DMS79 (cell line): ENCODE measurements at places on chromosomes 5 and 9.

DNA sequence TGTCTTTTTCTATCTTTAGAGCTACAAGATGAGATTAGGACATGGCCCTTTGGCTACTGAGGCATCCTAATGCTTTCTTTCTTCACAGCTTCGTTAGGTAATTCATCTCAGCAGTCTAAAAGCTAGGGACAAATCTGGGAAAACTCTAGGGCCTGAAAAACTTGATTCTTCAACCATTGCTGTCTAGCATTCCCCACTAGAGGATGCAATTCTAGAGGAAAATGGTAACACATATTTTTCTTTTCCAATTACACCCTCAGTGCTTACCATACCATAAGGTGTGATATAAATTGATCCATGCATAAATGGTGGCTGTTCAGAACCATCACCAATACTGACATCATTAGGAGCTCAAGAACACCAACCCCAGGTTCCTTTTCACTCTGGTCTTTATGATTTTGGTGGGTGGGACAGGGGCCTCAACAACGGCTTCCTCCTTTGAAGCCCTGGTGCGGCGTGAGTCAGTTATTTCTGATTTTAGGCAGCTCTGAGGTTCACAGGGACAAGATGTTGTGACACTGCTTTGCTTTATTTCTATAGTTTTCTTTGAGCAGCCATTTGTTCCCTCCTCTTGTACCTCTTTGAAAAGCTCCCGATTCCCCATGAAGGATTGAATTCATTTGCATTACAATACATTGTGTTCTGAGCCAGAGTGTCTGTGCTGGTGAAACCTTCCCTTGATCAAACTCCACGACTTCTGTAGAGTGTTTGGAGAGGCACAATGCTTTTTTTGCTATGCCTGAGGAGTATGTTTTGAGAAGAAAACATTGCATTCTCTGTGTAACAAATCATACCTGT lies 526.0 kb upstream of the TRPC7 start:
- no peak for DNase-seq

- no peak for DNase-seq
Observed at GRCh38 chr5:6720561-6720921, 7.3 kb downstream of the TENT4A start.

DNA sequence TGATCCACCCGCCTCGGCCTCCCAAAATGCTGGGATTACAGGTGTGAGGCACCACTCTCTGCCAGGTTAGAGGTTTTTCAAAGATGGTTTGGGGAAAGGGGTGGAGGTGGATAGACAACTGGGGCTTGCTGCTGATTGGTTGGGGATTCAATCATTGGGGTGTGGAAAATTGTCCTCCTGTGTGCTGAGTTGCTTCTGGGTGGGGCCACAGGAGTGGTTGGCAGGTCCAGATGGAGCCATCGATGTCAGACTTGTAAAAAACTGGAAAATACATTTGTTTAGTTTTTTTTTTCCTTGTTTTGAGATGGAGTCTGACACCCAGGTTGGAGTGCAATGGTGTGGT lies 61.9 kb upstream of the CLINT1 start:
- DNase-seq: no peak

DNA sequence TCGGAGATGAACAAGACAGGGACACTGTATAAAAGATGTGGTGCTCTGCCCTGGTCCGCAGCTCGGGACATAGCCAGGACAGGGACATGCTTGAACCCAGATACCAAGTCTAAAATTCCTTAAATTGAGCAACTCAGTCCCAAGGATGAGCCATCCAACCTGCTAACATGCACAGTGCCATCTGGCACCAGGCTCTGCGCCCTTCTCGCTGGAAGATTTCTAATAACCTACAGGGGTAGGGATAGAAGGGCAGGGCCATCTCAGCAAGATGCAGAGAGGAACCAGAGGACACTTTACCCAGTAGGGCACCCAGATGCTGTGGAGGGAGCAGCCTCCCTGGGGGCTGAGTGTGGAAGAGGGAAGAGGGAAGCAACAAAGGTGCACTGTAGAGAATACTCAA lies 60.1 kb downstream of the SEMA4D start:
- DNase-seq: no peak

DNA sequence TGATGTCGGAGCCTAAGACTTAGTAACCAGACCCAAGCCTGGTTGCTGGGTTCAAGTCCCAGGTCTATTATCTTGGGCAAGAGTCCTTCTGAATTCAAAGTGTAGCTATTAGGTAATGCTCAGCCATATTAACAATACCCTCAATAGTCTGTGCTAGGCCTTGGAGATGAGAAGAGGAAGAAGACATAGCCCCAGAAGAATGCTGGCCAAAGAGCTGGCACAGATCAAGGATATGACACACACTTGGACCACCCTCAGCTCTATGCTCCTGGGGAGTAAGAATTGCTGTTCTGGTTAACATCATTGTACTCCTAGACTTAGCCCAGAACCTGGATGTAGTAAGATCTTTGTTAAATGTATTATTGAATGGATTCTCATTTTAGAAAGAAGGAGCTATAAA lies 426.7 kb downstream of the CDK5RAP2 start:
- DNase-seq: no peak

- DNase-seq: no peak
Observed at GRCh38 chr9:129626625-129627284, 792 bp downstream of the NTMT1 start.

- DNase-seq: no peak
Observed at GRCh38 chr5:14968796-14969195, 97.2 kb upstream of the ANKH start.

DNA sequence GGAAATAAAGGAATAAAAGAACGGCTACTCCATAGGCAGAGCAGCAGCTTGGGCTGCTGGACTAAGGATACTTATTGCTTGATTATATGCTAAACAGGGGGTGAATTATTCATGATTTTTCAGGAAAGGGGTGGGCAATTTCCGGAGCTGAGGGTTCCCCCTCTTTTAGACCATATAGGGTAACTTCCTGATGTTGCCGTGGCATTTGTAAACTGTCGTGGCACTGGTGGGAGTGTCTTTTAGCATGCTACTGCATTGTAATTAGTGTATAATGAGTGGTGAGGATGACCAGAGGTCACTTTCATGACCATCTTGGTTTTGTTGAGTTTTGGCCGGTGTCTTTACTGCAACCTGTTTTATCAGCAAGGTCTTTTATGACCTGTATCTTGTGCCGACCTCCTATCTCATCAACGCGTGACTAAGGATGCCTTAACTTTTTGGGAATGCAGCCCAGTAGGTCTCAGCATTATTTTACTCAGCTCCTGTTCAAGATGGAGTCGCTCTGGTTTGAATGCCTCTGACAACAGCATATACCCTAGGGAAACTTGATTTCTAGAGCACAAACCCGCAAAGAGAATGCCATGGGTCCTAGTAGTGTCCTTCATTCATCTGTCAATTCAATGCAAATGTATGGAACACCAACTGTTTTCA lies 47.8 kb upstream of the PWWP2A start:
- DNase-seq: no peak

DNA sequence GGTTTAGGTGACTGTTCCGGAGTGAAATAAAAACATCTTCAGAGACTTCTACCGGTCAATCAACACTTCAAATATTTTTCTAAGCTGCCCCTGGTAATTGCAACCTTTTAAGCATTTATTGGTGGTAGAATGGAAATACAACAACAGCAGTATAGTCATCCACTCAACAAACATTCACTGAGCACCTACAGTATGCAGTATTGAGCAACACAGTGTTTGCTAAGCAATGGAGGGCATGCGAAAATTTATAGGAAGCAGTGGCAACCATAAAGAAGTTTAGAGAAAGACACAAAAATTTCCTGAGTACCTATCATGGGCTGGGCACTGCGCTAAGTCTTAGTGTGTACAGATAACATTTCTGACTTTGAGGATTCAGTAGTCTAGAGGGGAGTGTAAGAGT lies 12.0 kb upstream of the SSBP2 start:
- DNase-seq: no peak

DNA sequence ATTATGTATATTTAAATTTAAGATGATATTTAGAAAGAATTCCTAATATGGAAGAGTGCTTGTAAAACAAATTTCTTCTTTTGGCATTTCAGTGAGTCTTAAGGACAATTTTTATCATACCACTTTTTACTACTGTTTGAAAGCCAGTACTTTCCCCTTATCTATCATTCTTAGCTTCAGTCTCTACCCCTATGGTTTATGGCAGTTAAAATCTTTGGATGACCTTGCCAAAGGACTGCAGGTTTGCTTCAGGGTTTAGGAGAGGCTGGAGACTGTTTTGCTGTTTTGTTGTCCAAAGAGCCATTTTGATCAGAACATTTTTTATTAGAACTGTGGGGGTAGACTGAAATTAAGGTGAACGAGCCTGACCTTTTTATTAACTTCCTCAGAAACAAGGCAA lies 30.8 kb downstream of the SLC38A9 start:
- DNase-seq: no peak

GRCh38 chr5:169832845-169833244 lies 147.4 kb downstream of the INSYN2B start:
- no peak for DNase-seq

DNA sequence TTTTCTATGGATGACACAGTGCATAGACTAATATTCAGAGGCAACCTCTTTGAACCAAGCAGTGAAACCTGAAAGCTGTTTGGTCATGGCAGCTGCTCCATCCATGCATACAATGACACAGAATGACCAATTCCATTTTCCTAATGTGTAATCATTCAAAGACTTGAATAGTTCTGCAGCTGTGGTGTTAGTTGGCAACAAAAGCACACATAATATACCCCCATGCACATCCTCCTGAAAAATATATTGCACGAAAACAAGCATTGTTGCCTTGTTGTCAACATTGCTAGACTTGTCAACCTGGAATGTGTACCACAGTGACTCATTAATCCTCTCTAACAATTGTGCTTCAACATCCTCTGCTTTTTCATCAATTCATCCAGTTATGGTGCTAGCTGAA lies 71.0 kb upstream of the SEMA6A start:
- no peak for DNase-seq

GRCh38 chr5:138515556-138516245 lies 27.3 kb downstream of the ETF1 start:
- DNase-seq: peak; percentile 49

- DNase-seq: no peak
Observed at GRCh38 chr5:115850744-115851416, 9.1 kb downstream of the AP3S1 start.

GRCh38 chr9:81879501-81879916 lies 48.7 kb upstream of the SPATA31D4 start:
- no peak for DNase-seq

- no peak for DNase-seq
Observed at GRCh38 chr9:88658311-88658822, 123.4 kb downstream of the NXNL2 start.

DNA sequence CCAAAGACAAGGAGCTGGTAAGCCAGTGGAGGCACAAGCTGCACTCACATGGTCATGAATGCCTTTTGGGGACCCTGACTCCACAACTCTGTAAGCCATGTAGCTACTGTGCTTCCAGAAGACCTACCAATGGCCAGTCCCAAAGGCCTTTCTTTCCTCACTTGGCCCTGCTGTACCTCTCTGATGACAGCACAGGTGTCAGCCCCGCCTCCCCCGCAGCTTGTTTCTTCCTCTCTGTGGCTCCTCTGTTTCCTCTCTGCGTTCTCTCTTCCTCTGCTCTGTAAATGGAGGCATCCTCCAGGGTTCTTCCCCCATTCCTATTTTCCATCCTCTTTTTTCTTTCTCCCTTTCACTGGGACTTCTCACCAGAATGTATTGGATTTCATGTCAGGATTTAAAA lies 26.7 kb downstream of the SH3TC2 start:
- DNase-seq: no peak

DNA sequence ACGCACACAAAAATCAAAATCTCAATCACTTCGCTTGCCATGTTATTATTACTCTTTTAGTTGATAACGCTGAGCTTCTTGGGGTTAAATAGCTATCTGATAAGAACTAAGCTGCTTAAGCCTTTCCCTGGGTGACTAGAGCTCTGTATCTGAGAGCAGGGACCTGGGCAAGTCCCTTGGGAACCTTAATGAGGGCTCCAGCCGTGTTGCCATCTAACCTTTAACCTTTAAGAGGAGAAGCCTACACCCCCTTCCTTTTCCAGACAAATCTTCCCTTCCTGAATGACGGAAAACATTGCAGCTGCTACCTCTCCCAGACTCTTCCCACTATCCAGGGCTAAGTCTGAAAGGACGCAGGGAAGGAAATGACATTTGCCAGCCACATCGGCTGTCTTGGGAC lies 216.5 kb upstream of the RAI14 start:
- DNase-seq: no peak

DNA sequence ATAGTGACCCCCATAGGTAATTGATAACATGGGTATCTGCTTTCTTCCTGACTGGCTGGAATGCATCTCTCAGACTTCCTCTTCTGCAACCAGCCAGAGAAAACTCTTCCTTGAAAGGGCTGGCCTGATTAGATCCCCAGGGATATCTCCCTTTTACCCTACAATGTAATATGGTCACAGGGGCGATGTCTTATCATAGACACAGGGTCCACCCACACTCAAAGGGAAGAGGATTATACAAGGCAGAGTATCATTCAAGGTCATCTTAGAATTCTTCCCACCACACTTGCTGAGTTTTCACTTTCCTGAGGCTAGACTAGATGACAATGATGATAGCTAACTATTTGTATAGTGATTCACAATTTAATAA lies 33.2 kb downstream of the TTLL11 start:
- no peak for DNase-seq

DNA sequence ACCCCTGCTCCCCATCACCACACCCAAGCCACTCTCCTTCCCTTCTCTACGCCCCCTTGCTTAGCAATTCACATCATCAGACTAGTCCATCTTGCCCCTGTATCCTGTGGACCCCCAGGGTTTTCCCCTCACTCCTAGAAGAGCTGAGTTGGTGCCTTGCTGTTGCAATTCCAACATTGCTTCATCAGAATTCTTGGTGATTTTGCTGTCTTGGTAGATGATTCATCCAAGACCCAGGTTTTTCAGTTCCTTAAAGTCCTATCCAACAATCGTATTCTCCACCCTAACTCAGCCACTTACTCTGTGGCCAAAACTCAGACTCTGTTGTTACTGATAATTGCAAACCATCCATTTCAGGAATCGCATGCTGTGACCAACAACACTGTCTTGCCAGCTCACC lies 21.4 kb upstream of the CCNJL start:
- DNase-seq: no peak

- DNase-seq: no peak
Observed at GRCh38 chr9:73148447-73148937, 3.2 kb upstream of the ANXA1 start.

GRCh38 chr5:14359069-14360043 lies 216.2 kb downstream of the TRIO start:
- DNase-seq: no peak

DNA sequence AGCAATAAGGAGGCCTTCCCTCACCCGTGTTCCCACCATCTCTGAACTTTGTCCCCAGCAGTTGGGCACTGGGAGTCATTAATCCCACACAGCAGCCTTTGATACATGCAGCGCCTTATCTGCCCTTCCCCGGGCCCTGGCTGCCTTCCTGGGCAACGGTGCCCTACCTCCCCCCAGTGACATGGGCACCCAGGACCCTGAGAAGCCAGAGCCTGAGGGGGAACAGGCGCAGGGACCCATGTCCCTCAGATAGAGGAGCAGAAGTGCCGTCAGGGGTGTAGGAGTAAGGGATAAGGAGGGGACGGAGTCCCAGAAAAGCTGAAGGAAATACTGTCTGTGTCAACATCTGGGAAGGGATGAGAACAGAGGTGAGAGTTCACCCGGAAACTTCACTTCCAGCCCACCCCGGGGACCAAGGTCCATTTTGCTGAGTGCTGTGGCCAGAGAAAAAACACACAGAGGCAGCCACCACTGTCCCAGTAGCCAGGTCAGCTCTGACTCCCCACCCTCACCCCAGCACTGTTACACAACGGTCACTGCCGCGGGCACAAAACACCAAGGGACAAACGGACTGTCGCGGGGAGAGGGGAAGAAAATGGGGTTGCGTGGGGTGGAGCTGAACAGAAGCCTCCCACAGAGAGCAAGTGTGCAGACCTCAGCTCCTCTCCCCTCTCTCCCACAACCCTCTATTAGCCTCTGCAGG lies 3.8 kb downstream of the PCDH1 start:
- DNase-seq: no peak
